ENCODE measurements at places on chromosomes 16 and 17.

GRCh38 chr16:4826980-4827379 is 20.1 kb downstream of the GLYR1 start:
- DNase-seq, result no peak

- DNase-seq, result no peak
Measured at GRCh38 chr17:66730461-66730923, 104.4 kb upstream of the CACNG5 start.

DNA sequence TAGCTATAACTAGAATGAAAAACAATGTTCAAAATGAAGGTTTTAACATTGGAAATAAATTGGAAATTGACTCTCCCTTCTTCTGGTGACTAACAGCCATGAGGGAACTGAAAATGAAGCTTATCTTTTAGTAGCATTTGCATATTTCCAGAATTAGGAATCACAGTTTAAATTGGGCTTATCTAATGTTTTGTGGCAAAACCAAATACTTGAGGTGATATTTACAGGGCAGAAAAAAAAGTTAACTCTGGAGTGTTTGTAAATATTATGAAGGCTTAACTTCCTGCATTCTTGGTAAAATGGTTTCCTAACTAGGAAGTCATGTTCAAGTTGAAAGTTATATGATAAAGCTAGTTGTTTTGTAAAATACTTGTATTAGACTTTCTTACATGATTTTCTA is 96.4 kb upstream of the SOX9 start:
- DNase-seq, result no peak

- no peak for DNase-seq
Measured at GRCh38 chr16:52526116-52526828, 20.7 kb downstream of the TOX3 start.

- no peak for DNase-seq
Measured at GRCh38 chr16:87856791-87857228, 12.5 kb downstream of the SLC7A5 start.

DNA sequence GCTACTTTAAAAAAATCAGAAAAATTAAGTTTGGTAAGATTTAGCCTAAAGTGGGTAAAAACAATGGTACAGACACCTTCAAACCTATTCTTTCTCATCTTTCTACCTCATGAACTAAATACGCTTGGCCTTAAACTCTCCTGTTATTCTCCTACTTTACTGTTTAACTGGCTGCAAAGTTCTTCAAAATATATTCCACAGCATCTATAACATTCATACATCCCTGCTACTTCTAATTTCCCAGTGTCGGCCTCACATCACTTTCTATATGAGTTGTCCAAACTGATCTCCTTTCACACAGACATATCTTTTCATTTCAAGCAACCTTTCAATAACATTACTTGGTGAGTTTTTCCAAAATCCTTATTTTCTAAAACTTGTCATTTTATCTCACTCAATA is 64.0 kb downstream of the MED13 start:
- DNase-seq, result no peak

DNA sequence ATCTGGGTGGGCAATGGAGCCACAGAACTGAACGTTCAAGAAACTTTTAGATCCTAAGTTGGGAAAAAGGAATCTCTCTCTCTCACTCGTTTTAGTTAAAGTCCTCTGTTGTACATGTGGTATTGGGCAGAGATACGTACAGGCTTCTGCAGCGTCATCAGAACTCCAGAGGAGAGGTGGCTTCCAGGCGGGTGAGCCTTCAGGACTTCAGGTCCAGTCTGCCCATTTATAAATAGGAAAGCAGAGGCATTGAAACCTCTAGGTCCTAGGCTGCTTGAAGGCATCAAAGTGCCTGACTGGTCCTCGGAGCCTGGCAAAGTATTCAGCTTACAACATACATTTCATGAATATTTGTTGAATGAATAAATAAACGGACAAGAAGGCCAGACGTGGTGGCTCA is 8.1 kb upstream of the TNFRSF13B start:
- no peak for DNase-seq

DNA sequence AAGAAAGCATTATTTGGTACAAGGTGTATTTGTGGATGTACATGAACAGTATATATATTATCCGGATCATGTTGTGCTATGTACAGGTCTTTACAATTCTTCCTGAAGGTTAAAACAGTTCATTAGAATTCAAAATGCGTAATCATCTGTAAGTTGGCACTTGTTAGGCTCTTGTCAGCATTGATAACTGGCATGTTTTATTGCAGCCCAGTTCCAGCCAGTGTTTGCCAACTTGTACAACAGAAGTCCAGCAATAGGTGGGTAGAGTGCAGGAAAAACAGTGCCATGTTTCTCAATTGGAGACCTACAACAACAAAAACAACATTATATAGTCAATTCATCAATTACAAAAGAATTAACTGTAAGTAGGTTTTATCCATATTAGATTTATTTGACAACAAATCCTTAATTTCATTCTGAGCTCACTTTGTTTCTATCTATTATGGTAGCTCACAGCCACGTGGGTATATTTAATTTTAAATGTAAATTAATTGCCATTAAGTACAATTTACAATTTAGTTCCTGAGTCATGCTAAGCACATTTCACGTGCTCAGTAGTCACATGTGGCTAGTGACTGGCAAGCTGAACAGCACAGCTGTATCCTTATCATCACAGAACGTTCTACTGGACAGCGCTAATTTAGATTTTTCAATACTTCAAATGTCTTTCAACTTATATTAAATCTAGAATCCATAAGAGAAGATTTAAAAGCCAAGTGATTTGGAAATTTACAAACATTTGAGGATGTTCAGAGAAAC is 8.6 kb upstream of the ANKFY1 start:
- no peak for DNase-seq

DNA sequence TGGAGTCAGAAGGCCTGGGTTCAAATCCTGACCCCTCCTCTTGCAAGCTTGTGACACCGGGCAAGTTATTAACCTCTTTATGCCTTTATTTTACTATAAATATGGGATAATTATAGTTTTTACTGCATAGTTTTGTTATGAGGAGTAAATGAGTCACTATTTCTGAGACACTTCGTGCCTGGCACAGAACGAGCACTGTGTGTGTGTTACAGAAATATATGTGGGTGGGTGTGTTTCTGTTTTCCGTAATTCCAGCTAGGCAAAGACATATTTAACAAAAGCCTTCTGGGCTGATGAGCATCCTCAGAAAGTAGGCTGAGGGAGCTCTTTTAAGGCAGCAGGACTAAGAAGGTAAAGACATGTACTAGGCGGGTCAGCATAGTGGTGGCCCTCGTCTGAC is 417.9 kb downstream of the MAF start:
- DNase-seq, result no peak

- no peak for DNase-seq
Measured at GRCh38 chr17:693791-694638, 20.6 kb downstream of the VPS53 start.

Measured in activated B cell treated with CpG ODN at 0.5 μM for 24 hours (primary cell).